CD4-positive, CD25-positive, alpha-beta regulatory T cell (primary cell): ENCODE measurements at places on chromosomes 2 and 18.

GRCh38 chr2:65164426-65164891 is 34.6 kb upstream of the RAB1A start:
- DNase-seq: no peak

DNA sequence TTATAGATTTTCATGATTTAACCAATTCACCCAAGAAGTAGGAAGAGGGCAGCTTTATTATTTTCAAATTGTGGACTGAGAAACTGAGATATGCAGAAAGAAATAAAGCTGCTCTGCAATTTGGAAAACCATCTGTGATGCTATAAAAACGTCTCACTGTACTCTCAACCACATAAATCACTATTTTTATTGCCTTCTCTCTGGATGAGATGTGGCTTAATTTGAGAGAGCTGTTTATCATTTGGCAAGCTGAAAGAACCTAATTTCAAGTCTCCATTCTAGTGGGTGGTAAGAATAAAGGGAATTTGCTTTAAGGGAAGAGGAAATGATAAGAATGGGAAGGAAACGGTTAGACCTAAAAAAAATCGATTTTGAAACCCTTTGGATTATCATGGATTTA is 49.9 kb upstream of the CYP1B1 start:
- no peak for DNase-seq

DNA sequence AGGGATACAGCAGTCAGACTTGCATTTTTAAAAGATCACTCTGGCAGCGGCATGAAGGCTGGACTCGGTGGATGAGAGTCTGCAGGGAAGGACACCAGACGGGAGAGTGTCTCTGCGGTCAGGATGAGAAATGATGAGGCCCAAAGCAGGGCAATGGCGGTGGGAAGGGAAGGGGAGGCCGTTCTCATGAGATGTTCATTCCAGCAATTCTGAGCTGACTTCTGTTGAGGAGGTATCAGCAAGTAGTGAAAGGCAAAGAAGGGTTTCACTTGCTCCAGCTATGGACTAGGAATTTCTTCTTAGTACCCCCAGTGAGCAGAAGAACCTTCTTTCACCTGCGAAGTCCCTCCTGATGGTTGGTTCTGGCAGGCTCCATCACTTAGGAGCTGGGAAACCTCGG is 63.0 kb downstream of the STEAP3 start:
- DNase-seq: no peak

GRCh38 chr2:218074031-218074430 is 5.0 kb downstream of the RUFY4 start:
- no peak for DNase-seq

DNA sequence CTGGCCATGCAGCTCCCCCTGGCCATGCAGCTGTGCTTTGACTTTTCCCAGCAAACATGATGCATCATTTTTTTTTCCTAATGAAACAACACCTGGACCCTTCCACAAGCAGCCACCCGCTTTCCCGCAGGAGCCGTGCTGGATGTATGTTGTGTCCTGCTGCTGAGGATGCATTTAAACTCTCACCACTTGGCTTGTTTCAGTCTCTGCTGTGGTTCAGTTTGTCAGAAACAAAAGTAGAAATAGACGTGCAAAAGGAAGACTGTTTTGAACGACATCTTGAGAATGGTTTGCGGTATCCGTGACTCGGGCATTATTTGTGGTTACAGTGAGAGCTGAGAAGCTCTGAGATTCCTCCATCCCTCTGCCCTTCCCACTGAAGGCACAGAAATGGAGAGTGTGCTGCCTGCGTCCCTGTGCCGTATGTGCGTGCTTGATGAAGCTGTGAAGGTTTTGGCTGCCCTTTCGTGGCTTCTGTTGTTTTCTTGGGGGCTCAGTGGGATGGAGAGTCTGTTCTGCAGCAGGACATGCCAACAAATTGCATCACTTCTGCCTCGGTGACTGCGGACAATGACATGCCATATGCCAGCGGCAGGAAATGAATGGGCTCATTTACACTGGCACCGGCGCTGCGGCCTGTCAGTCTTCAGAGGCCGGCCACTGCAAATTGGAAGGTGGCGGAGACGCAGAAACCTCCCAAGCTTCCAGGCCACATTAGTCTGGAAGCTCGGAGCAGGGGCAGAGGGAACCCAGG is 417.7 kb upstream of the SALL3 start:
- DNase-seq: no peak

DNA sequence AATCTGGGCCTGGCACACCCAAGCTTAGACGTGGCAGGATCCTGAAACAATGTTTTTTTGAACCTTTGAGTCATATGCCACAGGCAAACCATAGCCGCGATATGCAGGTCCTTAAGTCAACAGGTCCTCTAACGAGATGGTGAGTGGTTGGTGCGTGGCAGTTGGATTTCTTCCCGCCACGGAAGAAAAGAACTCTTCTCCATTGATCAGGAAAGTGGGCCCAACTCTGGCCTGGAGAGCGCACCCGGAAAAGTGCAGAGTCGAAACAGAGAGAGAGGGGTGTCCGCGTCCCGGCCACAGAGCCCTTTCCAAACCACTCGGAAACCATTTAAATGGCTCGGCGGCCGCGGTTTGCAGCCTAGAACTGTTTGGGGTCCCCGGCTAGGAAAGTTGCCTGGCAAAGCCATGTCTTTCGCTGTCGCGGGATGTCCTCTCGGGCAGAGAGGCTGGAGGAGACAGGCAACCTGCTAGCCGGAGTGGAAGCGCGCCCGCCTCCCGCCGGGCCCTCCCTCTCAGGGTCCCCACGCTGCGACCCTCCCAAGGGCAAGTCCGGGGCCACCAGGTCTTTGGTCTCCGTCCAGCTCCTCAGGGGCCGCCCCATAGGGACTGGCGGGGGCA is 777 bp downstream of the GALNT3 start:
- no peak for DNase-seq

DNA sequence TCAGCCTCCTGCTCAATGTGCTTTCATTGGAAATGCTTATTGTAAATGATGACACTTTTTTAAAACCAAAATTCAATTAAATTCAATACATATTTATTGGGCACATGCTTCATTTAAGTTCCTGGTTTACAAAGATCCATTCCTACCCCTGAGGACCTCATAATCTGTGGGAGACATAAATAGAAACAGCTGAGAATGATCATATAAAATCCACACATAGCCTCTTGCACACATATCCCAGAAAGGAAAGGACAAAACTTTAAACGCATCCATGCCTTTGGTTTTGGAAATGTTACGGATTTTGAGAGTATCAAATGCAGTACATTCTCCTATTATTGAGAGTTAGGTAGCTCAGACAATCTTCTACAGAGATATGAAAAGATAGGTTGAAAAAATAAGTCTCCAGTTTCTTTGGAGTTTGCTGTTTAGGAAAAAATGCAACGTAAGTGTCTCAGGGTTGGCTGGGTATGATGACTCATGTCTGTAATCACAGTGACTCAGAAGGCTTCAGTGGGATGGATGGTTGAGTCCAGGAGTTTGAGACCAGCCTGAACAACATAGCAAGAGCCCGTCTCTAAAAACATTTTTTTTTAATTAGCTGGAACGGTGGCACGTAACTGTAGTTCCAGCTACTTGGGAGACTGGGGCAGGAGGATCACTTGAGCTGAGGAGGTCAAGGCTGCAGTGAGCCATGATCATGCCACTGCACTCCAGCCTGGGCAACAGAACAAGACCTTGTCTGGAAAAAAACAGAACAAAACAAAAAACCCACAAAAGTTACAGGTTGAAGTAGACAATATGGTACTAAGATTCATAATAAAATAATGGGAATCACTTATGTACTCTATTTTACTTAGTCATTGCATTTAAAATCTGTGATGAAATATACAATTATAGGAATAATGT is 3.9 kb upstream of the PRELID3A start:
- no peak for DNase-seq

GRCh38 chr2:127961729-127962128 is 66.1 kb downstream of the SAP130 start:
- no peak for DNase-seq

DNA sequence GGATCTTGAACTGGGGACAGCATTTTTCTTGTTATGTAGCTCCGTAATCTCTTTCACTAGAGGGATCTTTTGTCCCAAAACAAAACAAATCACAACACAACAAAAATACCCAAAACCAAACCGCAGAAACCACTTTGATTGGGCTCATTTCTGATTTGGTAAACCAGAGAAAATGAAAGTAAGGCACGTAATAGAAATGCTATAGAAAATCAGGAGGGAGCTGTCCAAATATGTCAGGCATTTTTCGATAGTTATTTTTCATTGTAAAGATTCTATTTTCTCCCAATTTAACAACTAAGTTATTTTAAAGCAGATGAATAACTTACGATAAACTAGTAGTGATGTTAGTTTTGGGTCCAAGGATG is 406.5 kb downstream of the XIRP2 start:
- no peak for DNase-seq

DNA sequence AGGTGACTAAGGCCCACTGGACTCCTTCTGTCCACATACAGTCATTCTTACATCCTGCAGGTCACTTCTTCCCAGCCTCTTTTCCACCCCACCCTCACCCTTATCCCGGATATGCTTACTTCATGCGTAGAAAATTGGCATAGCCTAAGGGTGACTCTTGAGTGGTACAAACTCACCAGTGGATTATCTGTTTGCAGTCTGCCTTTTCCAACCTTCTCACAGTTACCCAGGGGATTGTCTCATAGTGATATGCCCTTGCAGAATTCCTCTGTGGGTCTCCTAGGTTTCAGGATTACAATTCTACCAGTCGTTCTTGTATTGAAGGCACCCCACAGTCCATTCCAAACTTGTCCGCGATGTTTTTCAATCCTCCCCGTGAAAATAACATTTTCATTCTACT is 752.9 kb upstream of the HS6ST1 start:
- no peak for DNase-seq

DNA sequence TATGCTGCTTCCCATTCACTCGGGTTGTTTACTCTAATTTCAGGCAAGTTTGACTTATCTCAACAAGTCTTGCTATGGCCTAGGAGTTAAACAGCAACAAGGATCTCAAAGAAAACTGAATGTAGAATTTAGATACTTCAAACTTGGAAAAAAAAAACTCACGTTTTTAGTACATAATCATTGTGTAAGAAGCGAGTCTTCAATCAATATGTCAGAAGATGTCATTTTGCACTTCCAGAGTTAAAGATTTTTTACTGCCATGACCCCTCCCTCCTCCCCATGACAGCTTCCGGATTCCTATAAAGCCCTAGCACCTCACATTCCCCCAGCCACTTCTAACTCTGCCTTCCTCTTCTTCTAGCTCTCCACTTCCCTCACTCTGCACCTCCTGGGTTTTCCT is 133.4 kb downstream of the SS18 start:
- no peak for DNase-seq

DNA sequence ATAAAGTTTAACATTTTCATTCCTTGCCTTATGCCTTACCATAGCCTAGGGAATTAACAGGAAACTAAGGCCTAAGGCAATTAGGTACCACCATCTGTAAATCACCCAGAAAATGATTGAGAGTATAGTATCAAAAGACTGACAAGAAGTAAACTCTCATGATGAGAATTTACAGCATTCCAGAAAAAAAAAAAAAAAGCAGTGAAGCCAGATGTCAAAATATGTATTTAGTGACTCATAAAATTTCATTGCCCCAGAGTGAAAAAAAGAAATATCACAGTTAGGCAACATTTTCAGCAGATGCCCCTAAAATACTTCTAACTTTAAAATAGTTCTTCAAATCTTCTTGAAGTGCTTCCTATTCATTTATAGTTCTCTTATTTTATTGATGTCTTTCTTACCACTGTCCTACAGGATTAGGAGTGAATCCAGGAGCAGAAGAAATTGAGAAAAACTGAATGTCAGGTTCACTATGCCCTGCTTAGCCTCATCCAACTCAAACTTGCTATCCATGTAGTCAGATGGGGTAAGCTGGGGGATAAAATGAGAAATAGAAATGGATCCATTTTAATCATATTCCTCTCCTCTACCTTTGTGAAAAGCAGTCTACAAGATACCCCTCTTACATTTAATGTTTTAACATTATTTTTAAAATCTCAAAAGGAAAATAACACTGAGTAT is 57.3 kb upstream of the TANK start:
- no peak for DNase-seq

- DNase-seq: no peak
Observed at GRCh38 chr2:129329574-129329973, 649.9 kb upstream of the RAB6C start.

- DNase-seq: no peak
Observed at GRCh38 chr2:27509326-27509725, 12.7 kb downstream of the GCKR start.

- DNase-seq: no peak
Observed at GRCh38 chr18:32298171-32298667, 108.4 kb downstream of the MEP1B start.

DNA sequence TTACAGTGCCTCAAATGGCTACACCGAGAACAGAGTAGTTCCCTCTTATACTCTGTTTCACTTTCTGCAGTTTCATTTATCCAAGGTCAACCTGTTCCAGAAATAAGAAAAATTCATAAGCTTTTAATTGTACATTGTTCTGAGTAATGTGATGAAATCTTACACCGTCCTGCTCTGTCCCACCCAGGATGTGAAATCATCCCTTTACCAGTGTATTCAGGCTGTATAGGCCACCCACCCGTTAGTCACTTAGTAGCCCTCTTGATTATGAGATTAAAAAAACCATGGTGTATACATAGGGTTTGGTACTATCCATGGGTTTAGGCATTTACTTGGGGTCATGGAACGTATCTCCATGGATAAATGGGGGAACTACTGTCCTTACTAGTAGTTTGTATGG is 29.8 kb downstream of the STARD6 start:
- DNase-seq: no peak

DNA sequence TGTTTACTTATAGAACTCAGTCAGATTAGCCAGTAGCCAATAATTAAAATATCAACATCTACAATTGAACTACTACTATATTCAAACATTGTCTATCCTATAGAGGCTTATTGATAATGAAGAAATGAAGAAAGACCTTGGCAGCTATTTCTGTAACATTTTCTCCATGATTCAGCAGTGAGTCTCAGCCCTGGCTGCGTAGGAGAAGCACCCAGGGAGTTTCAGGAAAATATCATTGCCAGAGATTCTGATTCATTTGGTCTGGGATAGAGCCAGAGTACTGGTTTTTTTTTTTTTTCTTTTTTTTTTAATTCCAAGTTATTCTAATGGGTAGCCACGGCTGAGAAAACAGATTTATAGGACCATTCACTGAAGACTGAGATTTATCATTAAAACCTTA is 404.8 kb downstream of the TXNL1 start:
- no peak for DNase-seq

GRCh38 chr18:77346208-77346810 is 96.7 kb downstream of the GALR1 start:
- no peak for DNase-seq

DNA sequence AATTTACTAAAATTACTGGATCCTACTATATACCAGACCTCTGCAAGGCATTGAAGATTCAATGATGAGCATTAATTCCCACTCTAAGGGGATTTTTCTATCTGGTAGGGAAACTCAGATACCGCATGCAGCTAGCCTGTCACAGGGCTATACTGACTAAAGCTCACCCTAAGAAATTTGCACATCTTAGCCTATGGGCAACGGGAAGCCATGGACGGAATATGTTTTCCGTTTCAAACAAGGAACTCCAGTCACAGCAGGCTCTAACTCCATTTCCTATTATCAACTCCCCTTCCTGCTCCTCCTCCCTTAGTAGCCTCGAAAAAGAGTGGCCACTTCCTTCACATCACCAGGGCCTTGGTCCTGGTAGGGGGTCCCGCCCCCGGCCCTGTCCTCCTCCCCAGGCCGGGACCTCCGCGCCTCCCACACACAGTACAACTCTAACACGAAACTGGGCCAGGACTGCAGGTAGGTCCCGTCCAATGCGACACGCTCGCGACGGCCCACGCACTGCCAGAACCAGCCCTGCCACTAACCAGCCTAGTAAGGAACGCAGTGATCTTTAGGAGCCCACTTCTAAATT is 659 bp upstream of the COX5B start:
- no peak for DNase-seq
